Stimulated activated naive CD8-positive, alpha-beta T cell treated with anti-CD3 and anti-CD28 coated beads, Interleukin-15, Interleukin-2, amounts not matched to agents 100 U/mL and 50 U/mL, for 24 hours (primary cell): ENCODE measurements at places on chromosomes 2 and 18.

DNA sequence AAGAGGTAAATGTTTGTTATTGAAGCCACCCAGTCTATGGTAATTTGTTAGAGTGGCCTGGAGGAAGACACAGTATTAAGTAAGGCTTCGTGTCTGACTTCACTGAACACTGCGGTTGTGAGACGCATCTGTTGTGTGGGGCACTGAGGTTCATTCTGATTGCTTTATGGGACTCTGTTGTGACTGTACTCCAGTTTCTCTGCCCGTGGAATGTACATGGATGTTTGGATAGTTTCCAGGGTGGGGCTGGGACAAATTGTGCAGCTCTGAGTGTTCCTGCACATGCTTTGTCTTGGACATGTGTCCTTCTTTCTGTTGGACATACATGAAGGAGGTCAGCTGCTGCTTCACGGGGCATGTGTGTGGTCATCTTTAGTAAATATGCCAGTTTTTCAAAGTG, 58.6 kb downstream of the ODC1 start:
- DNase-seq = no peak

DNA sequence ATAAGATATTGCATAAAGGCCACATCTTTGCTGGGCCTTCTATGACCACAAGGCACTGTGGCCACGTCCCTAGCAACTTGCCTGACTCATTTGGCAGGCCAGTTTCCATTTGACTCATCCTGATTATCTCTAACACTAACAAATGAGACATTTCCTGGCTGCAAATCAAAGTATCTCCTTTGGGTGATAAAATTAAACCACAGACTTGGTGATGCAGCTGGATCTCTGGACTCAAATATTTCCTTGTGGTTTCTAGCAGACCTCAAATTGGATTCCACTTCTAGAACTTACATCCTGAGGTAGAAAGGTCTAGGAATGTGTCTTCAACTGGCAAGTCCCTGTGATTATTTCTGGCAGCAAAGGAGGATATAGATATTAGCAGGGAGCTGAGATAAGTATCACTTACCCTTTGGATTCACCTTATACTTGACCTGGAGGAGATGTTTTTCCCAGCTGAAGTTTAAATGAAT, 167.9 kb upstream of the NXPH2 start:
- DNase-seq = no peak

DNA sequence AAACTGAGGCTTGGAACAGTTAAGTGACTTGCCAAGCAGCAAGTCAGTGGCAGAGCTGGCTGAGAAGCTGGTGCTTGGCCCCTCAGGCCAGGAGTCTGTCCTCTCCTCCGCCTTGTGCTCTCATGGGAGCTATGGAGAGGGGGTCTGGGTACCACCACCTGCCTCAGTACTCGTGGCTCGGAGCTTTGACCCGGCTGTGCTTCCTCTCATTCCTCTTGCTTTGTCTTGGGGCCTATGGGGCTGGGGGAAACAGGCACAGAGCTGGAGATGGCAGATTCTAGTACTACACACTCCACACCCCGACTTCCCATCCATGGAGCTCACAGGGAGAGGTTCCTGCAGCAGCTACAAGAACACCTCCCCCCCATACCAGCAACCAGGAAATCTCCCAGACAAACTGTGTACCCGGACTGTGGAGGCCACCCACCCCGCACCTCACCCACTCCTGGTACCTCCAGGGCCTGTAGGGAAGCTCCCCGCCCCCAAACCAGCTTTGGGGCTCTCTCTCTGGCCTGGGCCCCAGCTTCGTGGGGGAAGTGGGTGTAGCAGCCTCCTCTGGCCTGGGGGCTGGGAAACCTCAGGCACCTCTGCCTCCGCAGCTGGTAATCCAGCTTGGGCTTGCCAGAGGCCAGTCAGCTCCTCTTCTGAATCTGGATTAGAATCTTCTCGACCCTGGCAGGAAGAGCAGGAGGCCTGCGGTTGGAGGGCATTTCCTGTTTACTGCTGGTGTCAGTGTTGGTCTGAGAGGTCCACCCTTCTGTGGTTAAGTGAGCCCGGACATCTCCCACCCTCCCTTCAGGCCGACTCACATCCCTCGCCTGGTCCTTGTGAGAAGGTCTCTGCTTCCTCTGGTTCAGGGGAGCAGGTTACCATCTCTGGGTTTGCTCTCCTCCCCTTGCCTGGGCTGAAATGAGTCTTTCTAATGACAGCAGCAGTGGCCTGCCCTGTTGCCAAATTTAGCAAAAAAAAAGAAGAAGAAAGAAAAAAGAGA, 22.3 kb upstream of the RHOB start:
- DNase-seq = peak; percentile 36

- peak; percentile 27 for DNase-seq
Observed at GRCh38 chr2:174633623-174633930, 36.0 kb upstream of the WIPF1 start.

DNA sequence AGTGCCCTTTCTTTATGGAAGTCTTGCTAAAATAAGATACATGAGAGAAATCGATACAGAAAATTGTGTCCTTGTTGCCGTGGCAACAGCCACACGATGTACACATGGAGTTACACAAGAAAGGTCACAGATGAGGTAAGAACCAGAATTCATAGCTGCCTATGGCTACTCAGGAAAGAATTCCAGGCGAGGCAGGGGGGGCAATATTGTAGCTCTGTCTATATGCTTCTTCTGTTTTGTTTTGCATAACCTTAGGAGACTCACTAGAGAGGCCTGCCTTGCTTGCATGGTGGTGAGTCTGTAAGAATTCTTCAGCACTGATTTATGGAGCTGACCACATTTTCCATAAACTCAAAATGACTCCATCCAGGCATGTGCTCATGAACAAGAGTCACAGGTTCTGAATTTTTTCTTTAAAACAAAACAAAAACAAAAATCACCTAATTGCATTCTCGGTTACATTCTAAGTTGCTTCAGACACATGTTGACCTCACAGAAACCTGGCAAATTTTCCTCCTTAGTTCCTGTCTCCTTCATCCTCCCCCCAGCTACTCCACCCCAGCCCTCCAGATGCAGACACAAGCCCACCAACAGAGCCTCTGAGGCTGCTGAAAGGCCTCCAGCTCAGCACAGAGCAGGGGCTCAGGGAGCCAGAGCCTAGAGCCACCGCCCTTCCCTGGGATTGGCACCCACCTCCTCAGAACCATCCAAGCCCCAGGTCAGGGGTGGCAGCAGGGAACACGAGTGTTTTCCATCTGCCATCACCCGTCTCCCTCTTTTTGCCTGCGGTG, 183.5 kb downstream of the ANTXR1 start:
- DNase-seq = no peak

DNA sequence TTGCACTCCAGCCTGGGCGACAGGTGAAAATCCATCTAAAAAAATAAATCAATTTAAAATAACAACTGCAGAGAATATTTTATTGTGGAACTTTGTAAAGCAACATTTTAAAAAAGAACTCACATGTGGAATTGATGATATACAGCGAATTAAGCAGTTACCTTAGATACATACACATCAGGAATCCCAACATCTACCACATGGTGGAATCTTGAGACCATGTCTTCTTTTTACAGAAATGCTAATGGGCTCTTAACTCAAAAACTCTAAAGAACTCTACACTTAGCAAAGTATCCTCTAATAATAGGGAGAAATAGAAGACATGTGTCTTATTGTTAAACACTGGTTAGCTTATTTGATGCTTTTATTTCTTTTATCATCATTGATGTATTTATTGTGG, 373.6 kb downstream of the CDH7 start:
- no peak for DNase-seq

- no peak for DNase-seq
Observed at GRCh38 chr2:205324355-205324754, 357.9 kb upstream of the NRP2 start.

DNA sequence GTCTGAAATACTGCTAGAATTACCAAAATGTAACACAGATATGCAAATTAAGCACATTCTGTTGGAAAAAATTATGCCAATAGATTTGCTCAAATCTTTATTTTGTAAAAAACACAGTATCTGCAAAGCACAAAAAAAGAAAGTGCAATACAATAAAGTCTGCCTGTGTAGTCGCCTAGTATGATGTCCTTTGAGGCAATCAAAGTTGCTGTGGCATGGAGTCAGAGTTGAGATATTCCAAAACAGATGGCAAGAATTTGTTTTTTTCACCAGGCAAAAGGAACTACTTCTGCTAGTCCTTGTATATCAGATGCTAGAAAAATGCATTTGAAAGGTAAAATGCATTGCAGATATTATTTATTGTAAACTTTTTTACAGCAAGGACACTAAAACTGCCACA, 531.3 kb upstream of the TMEFF2 start:
- DNase-seq = no peak

DNA sequence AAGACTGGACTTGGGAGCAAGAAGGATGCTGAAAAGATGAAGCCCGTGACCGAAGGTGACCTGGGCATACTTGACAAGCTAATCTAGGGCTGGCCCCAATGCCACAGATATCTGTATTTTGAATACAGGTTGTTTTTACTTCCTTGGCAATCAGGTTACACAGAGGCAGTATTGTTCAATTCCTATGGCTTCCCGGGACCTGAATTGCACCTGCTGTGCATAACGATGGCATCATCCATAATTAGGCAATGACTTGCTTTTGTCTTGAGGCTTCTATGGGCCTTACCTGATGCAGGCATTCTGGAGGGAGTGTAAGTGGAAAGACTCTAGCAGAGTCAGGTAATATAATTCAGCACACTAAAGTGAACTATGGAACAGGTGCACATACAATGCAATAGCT, 60.6 kb upstream of the CUL3 start:
- no peak for DNase-seq

DNA sequence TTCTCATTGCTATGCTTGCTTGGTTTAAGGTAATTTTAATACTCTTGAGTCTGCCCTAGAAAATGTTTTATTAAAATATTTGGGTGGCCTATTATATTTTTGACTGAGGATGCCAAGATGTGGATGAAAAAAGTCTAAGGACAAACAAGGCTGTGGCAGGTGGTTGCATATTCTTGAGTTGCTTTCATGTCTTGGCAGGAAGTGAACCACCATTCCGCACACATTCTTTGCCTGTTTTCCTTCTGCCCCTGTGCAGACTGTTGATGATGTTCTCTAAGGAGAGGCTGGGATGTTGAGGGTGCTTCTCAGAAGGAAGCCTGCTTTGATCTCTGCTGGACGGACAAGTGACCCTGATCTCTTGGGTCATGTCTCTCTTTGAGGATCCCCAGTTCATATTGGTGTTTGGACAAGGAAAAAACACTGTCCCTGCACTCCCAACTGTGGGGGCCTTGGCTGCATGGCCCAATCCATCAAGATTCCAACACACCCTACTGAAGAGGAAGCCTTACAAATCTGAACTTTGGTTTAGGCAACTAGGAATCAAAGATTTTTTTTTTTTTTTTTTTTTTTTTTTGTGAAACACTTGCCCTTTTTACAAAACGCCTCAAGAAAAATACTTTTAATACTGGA, 45.0 kb upstream of the CD28 start:
- no peak for DNase-seq
